Activated T-cell treated with anti-CD3 and anti-CD28 coated beads for 24 hours (primary cell): ENCODE measurements at places on chromosomes 2 and 18.

DNA sequence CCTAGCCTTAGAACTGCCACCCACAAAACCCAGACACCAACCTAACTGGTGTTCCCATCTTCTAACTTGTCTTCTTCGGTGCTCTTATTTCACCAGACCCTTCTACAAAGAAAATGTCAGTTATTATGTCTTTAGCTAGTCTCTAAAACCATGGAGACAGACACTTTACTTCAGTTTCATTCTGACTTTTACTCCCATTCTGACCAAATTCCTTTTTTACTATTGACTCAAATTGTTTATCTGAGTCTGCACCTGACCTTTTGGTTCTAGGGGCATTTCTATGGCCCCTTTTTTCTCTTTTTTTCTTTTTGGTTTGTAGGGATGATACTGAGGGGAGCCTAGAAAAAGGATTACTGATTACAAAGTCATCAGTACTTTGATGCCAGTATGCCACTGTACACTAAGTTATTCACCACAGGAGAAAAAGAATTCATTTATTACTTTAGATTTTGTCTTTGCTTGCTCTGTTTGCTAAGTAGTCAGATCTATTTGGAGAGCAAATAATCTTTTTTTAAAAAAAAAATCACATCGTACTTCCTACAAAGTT lies 6.8 kb upstream of the SLC1A4 start:
- DNase-seq, result no peak

DNA sequence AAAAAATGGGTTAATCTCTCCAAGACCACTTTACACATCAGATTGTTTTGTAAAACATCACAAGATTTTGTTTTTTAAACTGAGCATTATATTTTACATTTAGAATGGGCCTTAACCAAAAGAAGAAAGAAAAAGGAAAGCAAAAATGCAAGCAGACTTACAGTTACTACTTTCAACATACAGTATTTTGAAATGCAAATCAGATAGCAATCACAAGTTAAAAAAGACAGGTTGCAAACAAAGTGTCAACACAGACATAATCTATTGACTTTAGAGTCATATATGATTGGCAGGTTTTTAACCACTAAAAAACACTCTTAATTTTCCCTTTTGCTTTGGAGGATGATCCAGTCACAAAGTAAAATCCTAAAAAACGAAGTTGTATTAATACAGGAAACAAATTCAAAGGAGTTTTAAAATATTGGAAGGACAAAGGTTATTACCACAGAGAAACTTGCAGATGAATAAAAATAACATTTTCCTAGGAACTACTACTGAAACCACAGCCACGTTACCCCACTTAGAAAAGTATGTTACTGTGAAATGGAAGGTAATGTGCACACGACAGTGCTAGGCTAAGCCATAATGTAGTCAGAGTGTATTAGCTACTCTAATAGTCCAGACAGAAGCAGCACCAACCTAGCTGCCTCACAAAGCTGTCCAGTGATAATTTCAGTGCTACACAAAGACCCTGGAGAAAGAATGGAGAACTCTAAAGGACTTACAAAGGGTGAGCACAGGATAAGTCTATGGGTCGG lies 22.9 kb downstream of the DARS1 start:
- no peak for DNase-seq

GRCh38 chr18:43013486-43013885 lies 102.0 kb downstream of the RIT2 start:
- DNase-seq, result no peak

DNA sequence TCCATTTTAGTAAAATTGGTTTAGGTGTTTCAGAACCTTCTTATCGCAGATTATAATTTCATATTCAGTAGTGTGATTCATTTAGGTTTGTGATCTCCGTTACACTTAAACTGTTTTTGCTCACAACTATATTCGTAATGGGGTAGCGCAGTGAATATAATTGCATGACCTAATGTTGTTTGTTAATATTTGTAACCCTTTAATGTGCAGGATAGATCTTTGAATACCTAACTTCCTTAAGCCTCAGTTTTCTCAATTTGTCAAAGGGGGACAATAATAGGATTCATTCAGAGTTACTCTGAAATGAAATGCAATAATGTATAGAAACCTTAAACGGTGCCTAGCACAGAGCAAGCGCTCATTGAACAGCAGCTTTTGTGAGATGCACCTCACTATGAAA lies 558 bp upstream of the ZDBF2 start:
- no peak for DNase-seq

GRCh38 chr18:67550872-67551520 lies 34.5 kb upstream of the DSEL start:
- DNase-seq, result no peak

- no peak for DNase-seq
Observed at GRCh38 chr18:50816419-50817166, 3.2 kb downstream of the MRO start.

- no peak for DNase-seq
Observed at GRCh38 chr2:121450301-121450700, 80.4 kb upstream of the RNU4ATAC start.
